ENCODE measurements at places on chromosomes 6 and 20. TPM values are rescaled to one million over a fixed set of nuclear protein-coding genes. Genes with fewer than 3 reads are reported as not detected.

DNA sequence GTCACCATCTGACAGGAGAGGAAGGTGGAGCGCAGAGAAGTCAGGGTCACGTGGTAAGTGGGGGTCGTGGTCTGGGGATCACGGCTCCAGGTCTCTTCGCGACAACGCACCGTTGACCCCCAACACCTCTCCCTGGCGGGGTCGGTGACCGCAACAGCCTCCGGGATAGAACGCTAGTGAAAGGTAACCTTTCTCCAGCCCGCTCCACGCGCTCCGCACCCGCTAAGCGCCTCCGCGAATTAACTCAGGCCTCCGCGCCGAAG, 600 bp upstream of the SYNJ2 start:
- no peak for DNase-seq

DNA sequence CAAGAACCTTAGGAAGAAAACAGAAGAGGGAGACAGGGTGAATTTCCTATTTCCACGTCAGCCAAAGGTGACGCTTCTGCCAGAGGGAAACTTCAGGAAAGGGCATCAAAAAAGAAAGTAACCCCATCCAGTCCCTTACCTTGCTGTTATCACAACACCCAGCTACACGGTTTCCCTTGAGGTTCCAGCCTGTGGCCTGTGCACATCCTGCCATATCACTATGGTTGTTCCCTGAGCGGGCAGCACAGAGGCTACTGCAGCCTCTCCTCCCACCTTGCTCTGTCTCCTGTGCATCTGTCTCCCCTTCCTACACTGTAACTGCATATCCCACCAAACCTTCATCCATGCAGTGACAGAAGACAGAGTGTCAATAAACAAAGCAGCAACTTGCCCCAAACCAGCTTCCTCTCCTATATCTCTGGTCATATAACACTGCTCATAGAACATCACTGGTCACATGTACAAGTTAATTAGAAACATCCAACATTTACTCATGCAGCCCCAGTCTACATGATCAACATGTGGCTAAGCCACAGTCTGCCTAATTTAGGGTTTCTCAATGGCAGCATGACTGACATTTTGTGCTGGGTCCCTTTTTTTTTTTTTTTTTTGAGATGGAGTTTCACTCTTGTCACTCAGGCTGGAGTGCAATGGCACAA, 54.7 kb downstream of the GFOD1 start:
- no peak for DNase-seq

Gene RBM24
- 32.4 TPM for total RNA-seq

Gene TEAD3
- 23.7 TPM for total RNA-seq

Gene TUBB
- 590 TPM for total RNA-seq

Data from fibroblast of villous mesenchyme (primary cell).